Stimulated activated CD8-positive, alpha-beta memory T cell treated with anti-CD3 and anti-CD28 coated beads, Interleukin-15, amount 100 ng/mL, for 1 hour (primary cell): ENCODE measurements at places on chromosomes 7 and 10.

- no peak for DNase-seq
These were observed 64.9 kb upstream of the NRBF2 start for GRCh38 chr10:63068246-63068645.

GRCh38 chr7:146002431-146003078 is 114.0 kb upstream of the CNTNAP2 start:
- no peak for DNase-seq

GRCh38 chr7:25389489-25390106 is 161.3 kb upstream of the NPVF start:
- DNase-seq: no peak

- no peak for DNase-seq
These were observed 41.2 kb downstream of the ZCCHC24 start for GRCh38 chr10:79404231-79404609.

DNA sequence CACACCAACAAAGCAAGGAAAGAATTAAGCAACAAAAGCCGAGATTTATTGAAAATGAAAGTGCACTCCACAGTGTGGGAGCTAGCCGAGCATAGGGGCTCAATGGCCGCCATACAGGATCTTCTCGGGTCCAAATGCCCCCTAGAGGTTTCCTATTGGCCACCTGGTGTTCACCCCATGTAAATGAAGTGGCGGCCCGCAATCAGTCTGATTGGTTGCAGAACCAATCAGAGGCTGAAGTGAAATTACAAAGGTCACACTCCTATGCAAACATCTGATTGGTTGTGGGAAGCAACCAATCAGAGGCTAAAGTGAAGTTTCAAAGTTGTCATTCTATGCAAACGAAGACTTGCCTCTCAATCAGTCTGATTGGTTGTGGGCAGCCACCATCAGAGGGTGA is 61.8 kb upstream of the SLC35B4 start:
- no peak for DNase-seq

DNA sequence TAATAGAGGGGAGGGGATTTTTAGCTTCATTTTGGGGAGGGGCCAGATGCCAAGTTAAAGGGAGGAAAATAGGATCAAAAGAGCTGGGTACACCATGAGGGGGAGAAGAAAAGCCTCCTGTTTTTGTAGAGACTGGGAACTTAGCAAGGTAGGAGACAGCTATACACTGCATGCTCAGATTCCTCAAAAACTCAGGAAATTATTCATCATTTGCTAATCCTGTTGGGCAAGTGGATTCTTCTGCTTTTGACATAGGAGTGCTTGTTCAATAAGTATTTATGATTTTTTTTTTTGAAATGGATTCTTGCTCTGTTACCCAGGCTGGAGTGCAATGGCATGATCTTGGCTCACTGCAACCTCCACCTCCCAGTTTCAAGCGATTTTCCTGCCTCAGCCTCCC is 73.4 kb downstream of the LYZL2 start:
- no peak for DNase-seq

DNA sequence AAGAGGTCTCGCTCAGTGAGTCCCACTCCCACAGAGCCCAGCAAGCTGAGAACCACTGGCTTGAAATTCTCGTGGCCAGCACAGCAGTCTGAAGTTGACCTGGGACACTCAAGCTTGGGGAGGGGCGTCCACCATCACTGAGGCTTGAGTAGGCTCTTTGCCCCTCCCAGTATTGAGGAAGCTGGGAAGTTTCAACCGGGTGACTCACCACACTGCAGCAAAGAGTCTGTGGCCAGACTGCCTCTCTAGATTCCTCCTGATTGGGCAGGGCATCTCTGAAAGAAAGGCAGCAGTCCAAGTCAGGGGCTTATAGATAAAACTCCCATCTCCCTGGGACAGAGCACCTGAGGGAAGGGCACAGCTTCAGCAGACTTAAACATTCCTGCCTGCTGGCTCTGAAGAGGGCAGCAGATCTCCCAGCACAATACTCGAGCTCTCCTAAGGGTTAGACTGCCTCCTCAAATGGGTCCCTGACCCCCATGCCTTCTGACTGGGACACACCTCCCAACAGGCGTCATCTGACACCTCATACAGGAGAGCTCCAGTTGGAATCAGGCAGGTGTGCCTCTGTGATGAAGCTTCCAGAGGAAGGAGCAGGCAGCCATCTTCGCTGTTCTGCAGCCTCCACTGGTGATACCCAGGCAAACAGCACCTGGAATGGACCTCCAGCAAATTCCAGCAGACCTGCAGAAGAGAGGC is 970.9 kb upstream of the LRRN3 start:
- no peak for DNase-seq

DNA sequence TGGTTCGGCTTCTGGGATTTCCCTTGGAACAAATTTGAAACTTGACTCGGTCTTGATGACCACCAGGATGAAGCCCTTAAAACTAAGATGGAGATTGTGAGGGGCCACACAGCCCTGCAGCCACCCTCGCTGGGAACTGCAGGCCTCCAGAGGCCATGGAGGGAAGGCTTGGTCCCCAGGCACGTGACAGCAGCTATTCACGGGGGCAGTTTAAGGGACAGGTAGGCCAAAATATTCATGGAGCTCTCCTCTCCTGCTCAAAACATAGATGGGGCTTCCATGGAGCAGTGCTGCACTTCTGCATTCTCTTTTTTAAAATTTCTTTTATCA is 137.0 kb downstream of the ADCY1 start:
- no peak for DNase-seq

DNA sequence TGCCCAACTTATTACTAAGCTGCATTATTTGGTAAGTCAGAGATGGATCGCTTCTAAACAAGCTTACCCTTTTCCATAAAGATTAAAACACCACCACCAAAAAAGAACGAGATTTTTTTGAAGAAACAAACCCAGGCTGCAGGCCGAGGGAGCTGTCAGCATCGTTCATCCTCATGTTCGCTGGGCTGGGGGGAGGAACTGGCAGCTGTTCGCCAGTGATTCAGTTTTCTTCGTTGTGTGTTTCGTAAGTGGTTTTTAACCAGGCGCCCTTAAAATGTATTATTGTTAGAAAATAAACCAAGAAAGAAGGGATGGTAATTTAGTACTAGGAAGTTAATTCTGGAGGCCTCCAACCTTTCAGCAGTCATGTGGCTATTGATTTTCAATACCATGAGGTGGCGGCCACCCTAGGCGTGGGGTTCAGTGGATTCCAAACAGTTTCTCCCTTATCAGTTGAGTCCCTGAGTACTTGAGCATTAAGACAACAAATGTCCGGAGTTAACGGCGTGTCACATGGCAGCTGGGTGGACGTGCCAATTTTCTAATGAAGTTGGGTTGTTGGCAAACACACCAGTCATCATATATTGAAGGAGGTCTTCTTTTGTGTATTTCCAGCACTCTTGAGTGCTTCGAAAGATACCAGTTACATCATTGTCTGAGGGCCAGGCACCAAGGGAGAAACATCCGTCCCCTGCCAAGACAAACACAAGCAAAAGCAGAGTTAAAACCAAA is 173.2 kb downstream of the EBF3 start:
- DNase-seq: no peak
